ENCODE measurements at places on chromosomes 5 and 9. TPM values are rescaled to one million over a fixed set of nuclear protein-coding genes. Genes with fewer than 3 reads are reported as not detected.

- DNase-seq = no peak
These were observed 132.7 kb upstream of the LPCAT1 start for GRCh38 chr5:1656271-1656975.

- DNase-seq = no peak
These were observed 23.5 kb upstream of the ERAP2 start for GRCh38 chr5:96852759-96853158.

GRCh38 chr5:154758493-154758892 lies 3.3 kb downstream of the LARP1 start:
- DNase-seq = no peak

DNA sequence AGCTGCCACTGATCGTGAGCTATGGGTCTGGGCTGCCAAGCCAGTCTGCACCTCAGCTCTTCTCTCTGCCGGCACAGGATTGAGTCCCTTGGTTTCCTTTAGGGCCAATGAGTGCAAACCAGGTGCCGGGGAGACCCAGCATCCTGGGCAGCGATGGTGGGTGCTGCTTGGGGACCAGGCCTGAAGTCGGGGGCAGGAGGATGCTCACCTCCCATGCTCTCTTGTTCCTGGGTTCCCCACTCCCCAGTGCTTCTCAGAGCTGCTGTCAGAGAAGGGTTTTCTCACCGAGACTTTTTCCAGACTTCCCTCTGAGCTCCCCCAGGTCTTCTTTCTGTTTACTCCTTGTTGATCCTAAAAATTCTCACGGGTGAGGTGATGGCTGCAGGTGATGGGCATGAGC lies 61.2 kb downstream of the IRX1 start:
- DNase-seq = no peak

- no peak for DNase-seq
These were observed 117.2 kb downstream of the NRG2 start for GRCh38 chr5:139925650-139926640.

GRCh38 chr5:56699538-56699937 lies 115.8 kb upstream of the MAP3K1 start:
- no peak for DNase-seq

DNA sequence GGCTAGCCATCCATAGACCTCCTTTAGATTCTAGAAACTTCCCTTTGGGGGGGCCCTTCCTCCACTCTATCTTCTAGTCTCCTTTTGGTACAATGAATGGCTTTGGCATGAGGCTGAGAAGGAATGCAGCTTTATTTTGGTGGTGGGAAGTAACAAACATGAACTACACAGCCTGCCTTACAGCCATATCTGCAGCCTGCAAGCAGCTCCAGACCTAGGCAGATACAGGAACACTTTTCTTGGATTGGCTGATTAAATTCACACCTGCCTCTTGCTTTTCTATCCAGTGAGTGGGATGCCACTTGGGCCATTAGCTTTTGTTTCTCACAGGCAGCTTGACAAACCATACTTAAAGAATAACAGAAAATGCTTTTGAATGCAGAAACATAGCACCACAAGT lies 28.2 kb downstream of the NR6A1 start:
- no peak for DNase-seq

GNE gene
- total RNA-seq = 15.2 TPM

FGFR4 gene
- total RNA-seq = 3.5 TPM

CCL27 gene
- 0.24 TPM for total RNA-seq

PTGDS gene
- not detected for total RNA-seq

WDR38 gene
- total RNA-seq = not detected

PHF24 gene
- total RNA-seq = 0.08 TPM

TICAM2 gene
- 0.48 TPM for total RNA-seq

EQTN gene
- total RNA-seq = not detected
